Left forelimb (tissue), 1 donor: ENCODE measurements at places on chromosomes 1 and 21.

DNA sequence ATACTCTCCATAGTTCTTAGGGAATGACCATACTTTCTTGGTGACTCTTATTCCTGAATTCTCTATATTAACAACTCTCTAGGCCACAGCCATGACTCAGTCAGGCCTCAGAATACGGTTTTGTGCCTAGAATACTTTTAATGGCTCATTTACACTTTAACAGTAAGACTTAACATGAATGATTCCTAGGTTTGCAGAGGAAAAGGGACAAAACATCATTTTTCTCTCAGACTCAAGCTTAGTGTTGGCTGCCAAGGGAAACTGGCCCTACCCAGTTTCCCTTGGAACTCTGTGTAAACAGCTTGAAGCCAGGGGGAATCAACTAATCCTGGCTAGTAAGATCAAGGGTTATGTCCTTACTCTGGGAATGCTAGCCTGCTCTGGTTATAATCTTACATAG is 164.9 kb upstream of the PKN2 start:
- DNase-seq, result no peak

- DNase-seq, result peak; percentile 77
These were observed 14.6 kb upstream of the PKP1 start for GRCh38 chr1:201268604-201269151.

- DNase-seq, result no peak
These were observed 8.9 kb upstream of the CD48 start for GRCh38 chr1:160720356-160721085.

- no peak for DNase-seq
These were observed 41.8 kb downstream of the NTPCR start for GRCh38 chr1:232992227-232992626.

GRCh38 chr1:230465691-230466090 is 39.6 kb upstream of the PGBD5 start:
- no peak for DNase-seq

- no peak for DNase-seq
These were observed 218.7 kb upstream of the FGGY start for GRCh38 chr1:59078070-59078800.

- DNase-seq, result no peak
These were observed 38.4 kb downstream of the HLX start for GRCh38 chr1:220917535-220918209.

- DNase-seq, result no peak
These were observed 36.3 kb upstream of the IL10 start for GRCh38 chr1:206808615-206809014.

- DNase-seq, result no peak
These were observed 168.8 kb upstream of the PLXNA2 start for GRCh38 chr1:208413006-208413405.

DNA sequence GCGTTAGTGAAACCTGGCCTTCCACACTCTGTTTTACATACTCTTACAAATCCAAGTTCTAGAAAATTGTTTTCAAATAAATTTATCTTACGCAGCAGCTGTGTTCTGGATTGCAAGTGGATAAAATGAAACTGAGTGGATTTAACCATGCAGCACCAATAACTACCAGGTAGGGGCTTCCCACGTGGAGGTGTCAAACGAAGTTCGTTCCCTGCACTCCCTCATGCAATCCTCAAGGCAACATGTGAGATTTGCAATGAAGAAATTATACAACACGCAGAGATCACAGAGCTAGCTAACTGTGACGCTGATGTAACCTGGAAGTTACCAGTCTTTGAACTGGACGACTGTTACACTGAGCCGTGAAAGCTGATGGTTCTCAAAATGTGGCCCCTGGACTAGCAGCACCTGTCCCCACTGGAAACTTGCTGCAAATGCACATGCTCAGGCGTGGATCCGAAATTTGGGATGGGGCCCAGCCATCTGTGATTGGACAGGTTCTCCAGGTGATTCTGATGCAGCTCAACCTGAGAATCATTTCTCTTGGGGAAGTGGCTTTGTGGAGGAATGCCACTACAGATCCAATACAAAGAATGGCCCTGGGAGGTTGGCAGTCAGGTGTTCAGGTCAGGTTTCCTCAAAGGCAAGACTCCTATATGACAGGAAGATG is 36.3 kb downstream of the RSPH1 start:
- DNase-seq, result peak; percentile 45

DNA sequence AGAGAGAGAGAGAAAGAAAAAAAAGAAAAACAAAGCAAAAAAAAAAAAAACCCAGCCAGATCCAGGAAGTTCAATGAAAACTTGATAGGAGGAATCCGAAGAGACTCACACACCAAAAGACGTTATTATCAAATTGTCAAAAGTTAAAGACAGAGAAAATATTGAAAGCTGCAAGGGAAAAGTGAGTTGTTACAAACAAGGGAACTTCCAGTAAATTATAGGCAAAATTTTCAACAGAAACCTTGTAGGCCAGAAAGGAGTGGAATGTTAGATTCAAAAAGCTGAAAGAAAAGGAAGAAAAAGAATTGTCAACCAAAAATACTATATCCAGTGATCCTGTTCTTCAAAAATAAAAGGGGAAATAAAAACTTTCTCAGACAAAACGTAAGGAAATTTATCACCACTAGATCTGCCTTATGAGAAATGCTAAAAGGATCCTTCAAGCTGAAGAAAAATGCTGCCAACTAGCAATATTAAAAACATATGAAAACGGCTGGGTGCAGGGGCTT is 23.6 kb downstream of the ERO1B start:
- no peak for DNase-seq

- DNase-seq, result no peak
These were observed 59.1 kb downstream of the PTGFR start for GRCh38 chr1:78549891-78550290.

DNA sequence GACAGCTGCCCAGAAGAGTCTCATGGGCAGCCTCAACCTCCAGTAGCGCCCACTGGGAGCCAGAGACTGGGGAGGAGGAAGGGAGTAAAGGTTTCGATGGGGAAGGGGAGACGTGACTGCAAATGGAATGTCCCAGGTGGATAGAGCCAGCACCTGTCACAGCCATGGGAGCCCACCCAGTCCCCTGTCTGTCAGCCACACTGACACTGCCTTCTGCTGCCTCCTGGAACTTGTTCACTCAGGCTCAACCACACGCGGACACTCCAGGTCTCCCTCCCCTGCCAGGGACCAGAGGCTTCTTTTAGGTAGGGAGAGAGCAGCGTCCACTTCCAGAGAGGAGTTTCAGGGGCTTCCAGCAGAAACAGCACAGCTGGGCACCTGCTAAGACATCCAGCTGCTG is 346.3 kb downstream of the NPHP4 start:
- peak; percentile 9 for DNase-seq

DNA sequence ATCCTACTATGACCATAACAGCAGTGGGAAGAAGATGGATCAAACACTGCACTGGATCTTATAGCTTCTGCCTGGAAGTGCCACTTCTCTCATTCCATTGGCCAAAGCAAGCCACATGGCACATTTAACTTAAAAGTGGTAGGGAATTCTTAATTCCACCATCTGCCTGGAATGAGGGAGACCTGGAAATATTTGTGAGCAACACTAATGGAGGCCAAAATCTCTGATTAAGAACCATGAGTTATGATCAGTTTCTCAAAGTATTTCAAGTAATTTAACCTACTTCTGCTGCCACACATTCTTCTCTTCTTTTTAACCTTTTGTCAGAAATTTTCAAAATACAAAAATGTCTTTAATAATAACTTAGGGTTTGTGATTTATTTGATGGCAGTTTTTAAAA is 154.0 kb upstream of the C1orf87 start:
- DNase-seq, result no peak

GRCh38 chr1:20070357-20070756 is 363 bp downstream of the PLA2G5 start:
- no peak for DNase-seq

DNA sequence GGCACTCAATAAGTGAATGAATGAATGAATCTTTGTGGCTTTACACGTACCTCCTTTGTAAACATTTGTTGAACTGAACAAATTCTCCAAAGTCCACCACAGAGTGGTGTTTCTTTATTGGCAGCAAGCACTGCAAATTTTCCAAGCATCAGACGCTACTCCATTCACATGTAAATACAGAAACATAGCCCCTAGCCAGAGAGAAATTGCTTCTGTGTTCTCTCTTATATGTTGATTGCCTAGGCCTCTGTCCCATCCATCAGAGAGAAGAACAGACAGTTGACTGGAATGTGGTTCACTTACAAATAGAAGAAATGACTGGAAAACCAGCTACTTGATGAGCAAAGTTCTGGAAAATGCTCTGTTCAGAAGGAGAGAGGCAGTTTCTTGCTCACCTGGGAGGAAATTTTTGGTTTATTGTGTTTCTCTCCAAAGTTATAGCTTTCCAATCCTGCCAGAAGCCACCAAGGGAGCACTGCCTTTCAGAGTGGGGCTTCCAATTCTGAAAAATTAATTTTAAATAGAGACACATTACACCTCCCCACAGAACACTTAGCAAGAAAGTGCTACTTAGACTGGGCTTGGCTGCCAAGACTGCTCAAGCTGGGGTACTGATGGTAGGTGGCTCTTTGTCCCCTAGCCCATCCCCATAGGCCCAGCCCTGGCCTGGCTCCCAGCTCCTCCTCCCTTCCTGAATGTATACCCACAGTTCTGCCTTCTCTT is 18.1 kb upstream of the KIRREL1 start:
- no peak for DNase-seq

GRCh38 chr1:23796466-23797271 is 3.9 kb downstream of the GALE start:
- no peak for DNase-seq

DNA sequence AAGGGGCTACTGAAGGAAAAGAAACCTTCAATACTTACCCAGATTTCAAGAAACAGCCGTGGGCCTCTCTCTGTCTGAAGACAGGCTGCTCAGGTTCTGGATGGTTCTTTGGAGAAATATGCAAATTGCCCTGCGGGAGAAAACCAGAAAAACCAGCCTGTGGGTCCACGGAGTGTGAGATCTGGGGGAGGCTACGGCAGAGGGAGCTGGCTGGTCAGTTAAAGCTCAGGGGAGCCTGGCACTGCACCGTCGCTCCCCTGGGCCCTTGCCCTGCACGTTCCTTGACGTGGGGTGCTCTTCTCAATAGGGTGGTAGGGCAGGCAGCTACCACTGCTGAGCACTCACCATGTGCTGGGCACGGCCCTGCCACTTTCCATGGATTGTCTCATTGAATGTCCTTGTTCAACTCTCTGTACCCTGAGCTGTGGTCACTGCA is 12.7 kb downstream of the TMCO4 start:
- DNase-seq, result no peak

GRCh38 chr1:183093066-183093668 is 69.9 kb downstream of the LAMC1 start:
- DNase-seq, result no peak

GRCh38 chr1:38360807-38361206 is 314.2 kb upstream of the POU3F1 start:
- DNase-seq, result no peak

DNA sequence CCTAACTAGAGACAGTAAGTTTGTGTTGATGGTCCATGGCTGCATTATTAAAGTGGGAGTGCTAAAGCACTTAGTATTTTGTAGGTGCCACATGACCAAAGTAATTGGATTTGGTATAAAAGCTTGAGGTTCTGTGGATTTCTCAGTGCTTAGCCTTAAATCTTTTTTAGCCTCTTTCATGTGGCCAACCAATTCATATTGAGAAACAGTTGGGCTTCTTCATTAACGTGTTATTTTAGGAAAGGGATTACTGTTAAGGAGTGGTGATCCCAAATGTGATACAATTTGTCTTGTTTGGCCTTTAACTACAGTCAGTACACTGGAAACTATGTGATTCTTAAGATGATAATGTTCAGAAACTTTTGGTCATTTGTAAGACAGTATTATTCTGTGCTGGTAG is 25.5 kb downstream of the MAN1A2 start:
- no peak for DNase-seq

- DNase-seq, result no peak
These were observed 22.0 kb downstream of the LDLRAD2 start for GRCh38 chr1:21834094-21834493.

DNA sequence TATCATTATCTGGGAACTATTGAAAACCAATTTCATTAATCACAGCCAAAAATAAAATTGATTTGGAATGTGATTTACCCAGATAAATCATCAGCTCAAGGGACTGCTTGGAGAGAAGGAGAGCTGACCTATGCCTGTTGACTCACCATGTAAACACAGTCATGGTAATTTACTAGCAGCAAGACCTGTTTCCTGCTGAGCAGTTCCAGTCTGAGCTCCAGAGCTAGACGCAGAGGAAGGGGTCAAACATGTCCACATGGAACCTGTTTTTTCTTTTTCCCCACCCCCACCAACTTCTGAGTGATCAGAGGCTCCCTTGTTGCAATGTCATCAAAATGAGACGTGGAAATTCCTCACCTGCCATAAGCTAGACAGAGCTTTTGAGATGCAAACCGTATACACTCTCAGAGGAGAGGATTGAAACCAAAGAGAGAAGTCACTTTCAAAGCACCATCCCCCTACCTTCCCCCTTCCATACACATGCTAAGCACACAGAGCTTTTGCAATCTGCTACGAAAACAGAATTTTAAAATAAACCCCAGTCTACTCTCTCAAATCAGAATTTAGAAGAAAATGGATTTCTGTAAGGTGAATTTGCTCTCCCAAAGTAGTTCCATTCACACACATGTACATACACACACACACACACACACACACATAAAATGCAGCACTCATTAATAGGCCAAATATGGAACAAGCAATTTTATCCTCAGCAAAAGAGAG is 55.9 kb upstream of the PTGFRN start:
- no peak for DNase-seq

DNA sequence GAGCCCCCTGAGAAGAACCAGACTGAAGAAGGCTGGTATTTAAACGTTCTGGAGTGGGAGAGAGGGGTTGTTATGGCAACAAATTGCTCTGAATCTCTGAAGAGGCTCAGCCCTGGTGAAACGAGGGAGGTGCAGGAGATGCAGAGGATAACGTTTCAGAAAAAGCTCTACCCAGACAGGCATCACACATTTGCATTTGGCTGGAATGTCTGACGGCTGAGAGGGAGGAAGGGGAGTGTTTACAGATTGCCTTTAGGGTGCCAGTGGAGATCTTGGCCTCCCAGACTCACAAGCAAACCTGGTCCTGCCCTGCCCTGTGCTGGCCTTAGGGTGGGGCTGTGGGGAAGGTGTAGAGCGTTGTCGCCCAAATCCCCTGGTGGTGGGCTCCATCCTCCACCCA is 169.0 kb upstream of the AJAP1 start:
- DNase-seq, result no peak
